Occipital lobe (tissue), 3 donors: ENCODE measurements at places on chromosomes 6 and 20. TPM values are rescaled to one million over a fixed set of nuclear protein-coding genes. Genes with fewer than 3 reads are reported as not detected.

CCR6 gene
- total RNA-seq = not detected

TGM3 gene
- 0.16 TPM for total RNA-seq

CENPW gene
- total RNA-seq = 7.5 TPM

EPPIN gene
- not detected for total RNA-seq

CTCFL gene
- not detected for total RNA-seq

PTGIS gene
- total RNA-seq = 10.8 TPM

TRIM40 gene
- total RNA-seq = not detected

IL17F gene
- not detected for total RNA-seq

CTAGE9 gene
- total RNA-seq = not detected

WFDC5 gene
- total RNA-seq = not detected

VIP gene
- total RNA-seq = 4.8 TPM

LY86 gene
- 2.2 TPM for total RNA-seq

LKAAEAR1 gene
- 0.78 TPM for total RNA-seq

ZC3H12D gene
- total RNA-seq = 1.1 TPM

DTD1 gene
- total RNA-seq = 84.2 TPM

LIME1 gene
- total RNA-seq = 1.7 TPM

ZBTB22 gene
- 28.4 TPM for total RNA-seq
